ENCODE measurements at places on chromosomes 7 and 10.

- no peak for DNase-seq
These were observed 266.6 kb downstream of the DNAJB9 start for GRCh38 chr7:108836256-108836655.

- no peak for DNase-seq
These were observed 700.9 kb upstream of the ANKRD30A start for GRCh38 chr10:36424502-36424901.

DNA sequence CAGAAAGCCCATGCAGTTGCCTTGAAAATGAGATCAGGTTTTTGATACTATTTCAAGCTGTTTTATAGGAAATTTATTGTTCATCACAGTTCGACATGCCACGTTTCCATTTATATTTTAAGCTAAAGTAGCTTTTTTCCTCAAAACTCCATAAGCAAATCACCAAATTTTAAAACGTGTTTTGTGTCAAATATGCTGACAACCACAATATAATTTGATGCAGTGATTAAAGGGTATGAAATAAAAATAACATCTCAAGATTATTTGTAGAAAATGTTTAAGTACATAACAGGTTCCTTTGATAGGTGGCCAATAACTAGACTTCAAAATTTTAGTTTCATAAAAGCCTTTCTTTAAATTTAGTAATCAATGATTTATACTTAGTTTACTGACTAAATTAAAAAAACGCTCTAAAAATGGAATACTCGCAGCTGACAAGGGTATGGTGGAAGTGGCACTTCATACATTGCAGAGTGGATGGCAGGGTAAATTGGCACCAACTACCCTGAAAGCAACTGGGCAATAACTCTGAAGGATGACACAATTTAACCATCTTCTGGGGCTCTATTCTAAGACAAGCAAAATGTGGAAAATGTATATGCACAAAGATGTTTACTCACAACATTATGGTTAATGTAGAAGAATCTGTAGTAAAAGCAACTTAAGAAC lies 481.6 kb downstream of the TNS3 start:
- DNase-seq, result no peak

- no peak for DNase-seq
These were observed 37.2 kb downstream of the APBB1IP start for GRCh38 chr10:26475386-26475785.

- no peak for DNase-seq
These were observed 86.7 kb downstream of the ARHGAP22 start for GRCh38 chr10:48517911-48518811.

- no peak for DNase-seq
These were observed 14.7 kb upstream of the HABP2 start for GRCh38 chr10:113538151-113538550.

DNA sequence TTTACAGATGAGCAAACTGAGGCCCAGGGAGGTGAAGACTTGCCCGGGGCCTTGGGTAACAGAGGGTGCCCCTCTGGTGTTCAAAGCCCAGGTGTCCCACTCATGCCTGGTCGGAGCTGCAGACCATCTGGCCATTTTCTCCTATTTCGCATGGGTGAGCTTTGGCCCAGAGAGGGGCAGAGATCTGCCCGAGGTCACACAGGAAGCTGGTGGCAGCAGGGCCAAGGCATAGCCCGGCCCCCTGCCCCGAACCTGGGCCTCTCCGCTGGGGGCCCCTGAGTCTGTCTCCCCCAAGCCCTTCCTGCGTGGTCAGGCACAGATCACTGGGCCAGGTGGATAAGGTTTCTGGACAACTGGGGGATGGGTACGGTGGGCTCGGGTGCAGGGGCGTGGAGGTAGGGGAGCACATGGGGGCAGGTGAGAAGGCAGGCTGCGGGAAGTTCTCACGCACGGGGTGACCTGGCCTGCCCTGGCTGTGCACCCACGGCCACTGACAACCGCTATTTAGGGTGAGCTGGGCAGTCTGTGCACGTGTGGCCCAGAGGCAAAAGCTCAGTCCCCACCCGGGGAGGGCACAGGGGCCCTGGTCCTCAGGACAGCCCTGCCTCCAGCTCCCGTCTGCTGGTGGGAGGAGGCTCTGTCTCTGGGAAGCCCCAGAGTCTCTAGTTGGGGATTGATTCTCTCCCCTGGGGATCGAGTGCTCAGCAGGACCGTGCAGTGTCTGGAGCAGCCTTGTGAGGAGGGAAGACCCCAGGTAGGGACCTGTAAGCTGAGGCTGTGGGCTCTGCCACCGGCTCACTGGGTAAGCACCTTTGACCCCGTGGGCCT lies 68.6 kb downstream of the UNCX start:
- DNase-seq, result no peak

- DNase-seq, result no peak
These were observed 26.8 kb downstream of the DNAJC1 start for GRCh38 chr10:21976739-21977138.
